DMS53 (cell line): ENCODE measurements at places on chromosomes 5 and 9.

DNA sequence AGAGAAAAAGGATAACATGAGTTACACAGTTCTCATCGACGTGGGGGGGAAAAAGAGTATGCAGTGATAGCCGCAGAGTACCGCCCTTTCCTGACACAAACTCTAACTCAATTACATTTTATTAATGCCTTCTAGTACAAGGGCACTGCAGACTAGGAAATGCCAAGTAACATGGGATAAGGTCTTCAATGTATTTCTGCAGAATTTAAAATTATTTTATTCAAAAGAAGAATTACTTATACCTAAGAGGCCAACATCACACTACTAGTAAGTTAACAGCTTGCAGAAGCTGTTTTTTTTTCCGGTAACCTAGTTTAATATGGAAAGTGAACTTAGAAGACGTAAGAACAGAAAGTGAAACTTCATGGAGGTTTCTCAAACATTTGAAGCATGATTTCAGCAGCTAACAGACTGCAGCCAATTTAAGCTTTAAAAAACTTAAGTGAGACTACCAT is 3.9 kb downstream of the SETX start:
- no peak for DNase-seq

- no peak for DNase-seq
Measured at GRCh38 chr9:89715318-89715858, 110.6 kb downstream of the GADD45G start.

DNA sequence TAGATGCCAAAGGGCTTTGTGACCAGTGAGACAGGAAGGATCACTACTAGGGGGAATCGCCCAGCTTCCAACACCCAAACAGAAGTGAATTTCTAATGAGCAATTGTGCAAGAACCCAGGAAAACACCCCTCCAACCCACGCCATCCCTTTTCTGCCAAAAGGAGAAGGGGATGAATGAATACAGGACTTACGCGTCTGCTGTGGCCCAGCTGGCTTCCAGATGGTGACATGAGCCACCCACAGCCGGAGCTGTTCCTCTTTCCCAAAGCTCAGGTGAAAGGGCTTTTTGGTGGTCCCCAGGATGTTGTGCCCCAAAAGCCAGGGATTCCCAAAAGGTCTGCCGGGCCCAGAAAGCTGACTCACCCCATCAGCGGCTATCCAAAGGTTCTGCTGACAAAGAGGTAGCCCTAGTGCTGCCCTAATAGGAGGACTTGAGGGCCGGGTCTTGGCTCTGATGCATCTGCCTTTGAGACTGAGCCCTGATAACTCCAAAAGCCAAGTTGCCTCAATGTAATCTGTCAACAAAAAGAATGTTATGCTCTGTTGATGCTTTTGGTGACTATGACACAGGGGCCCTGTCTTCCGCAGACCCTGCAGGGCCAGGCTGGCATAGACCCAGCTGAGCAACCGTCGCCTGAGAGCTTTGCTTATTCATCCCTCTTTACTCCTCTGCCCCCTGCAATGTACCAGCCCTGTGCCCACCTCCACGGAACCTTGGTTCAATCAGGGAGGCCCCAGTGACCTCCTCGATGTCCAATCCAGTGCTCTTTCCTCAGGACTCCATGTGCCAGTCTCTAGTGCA is 14.5 kb downstream of the GSN start:
- peak; percentile 63 for DNase-seq

DNA sequence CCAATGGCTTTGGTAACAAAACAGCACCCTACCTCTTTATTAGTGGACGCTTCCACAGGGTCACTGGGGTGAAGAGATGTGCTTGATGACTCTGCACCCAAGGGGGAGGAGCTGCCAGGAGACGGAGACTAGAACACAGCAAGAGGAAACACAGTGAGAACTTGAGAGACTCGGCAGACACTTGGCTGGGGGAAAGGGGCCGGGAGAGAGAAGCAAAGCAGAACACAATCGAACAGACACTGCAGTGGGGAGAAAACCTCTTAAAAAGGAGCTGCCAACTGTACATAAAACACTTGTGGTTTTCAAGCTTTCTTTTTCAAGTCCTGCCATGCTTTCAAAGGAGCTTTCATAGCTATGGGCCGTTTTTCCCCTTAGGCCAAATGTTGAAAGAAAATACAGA is 151.0 kb downstream of the ENTREP1 start:
- DNase-seq: no peak

GRCh38 chr5:176650354-176650884 is 3.1 kb downstream of the TSPAN17 start:
- no peak for DNase-seq
